Endodermal cell (in vitro differentiated cells): ENCODE measurements at places on chromosomes 1 and 21.

DNA sequence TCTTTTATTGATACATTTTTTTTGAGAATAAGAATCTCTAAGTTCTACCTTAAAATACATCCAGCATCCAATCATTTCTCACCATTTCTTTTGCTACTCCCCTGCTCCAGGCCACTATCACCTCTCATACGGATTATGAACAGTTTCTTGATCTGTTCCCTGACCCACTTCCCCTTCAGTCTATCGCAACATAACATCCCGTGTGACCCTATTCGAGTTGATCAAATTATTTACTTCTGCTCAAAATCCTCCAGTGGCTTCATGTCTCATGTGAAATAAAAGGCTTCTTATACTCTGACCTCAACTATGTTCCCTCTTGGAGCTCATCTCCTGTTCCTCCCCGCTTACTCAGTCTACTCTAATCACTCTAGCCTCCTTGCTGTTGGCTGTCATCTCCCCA lies 5.2 kb downstream of the ALG14 start:
- no peak for DNase-seq

DNA sequence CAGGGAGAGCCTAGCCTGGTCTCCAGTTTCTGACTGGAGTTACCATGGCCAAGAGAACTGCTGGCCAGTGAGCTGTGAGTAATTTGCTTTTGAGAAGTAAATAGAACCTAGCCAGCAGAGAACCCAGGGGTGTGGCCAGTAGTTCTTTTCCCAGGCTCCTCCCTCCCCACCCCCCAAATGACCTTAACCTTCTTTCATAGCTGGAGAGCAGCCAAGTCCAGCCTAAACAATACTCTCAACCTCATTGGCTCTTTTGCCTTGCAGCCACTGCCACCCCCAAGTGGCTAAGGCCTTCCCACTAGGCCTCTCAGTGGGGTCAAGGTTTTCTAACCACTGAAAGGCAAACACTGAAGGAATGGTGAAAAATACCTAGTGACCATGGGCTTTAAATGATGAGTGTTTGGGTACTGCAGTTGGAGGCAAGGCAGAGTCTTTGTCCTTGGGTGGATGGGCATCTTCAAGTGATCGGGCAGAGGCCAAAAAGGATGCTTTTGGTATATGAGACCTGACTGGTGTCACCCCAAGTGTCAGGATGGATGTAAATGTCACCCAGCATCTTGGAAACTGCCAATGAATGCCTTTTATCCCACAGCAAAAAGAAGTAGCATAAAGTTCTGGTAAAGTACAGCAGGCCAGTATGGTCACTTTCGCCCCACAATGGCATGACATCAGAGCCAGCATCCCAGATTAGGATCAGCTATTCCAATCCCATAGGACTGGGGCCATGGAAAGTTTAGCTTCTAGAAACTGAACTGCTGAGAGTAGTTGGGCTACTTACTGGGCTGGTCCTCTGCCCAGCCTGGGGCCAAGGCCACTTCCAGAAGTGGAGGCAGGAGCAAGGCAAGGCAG lies 3.5 kb upstream of the PIGV start:
- peak; percentile 65 for DNase-seq

- no peak for DNase-seq
These were observed 56.2 kb upstream of the WDR26 start for GRCh38 chr1:224490549-224491537.

GRCh38 chr1:13622446-13622845 lies 38.8 kb downstream of the PDPN start:
- DNase-seq: no peak

DNA sequence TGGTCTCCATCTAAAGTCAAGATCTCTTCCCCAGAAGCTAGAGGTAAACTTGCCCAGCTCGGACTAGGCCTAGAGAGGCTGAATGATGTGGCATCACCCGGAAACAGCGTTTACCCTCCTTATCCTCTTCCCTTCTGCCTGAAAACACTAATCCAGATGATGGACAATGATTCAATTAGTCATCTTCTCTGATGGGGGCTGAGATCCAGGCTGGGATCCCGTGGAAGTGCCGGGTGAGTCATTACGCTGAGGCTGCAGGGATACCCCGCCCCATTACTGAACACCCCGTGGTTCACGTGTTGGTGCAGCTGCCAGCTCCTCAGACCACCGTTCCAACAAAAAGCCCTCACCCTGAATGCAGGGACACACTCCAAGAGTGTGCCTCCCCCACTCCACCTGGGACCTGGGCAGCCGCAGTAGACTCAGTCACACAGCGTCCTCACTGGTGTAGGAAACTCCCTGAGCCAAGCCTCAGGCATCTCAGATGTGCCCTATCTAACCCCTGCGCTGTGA lies 2.0 kb downstream of the S100A6 start:
- peak; percentile 56 for DNase-seq

DNA sequence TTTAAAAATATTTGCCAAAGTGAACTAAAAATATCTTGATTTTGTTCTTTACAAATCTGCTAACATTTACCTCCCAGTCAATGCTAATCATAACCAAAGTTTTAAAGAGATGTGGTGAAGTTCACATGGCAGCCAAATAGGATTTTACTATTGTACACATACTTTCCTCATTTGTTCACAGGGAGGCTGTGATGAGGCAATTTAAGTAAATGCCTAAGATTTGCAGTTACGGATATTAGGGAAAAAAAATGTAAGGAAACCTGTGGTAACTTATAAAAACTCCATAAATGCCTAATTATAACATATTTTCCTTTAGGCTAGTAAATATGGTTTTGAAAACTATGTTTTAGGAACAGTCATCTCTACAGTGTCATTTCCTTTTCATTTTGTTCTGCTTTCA lies 32.4 kb downstream of the RGS5 start:
- DNase-seq: no peak

GRCh38 chr1:101145449-101145820 lies 91.4 kb upstream of the S1PR1 start:
- no peak for DNase-seq

GRCh38 chr21:44064852-44065403 lies 42.3 kb upstream of the PWP2 start:
- no peak for DNase-seq
